Stimulated activated naive CD4-positive, alpha-beta T cell (primary cell): ENCODE measurements at places on chromosomes 12 and 14.

DNA sequence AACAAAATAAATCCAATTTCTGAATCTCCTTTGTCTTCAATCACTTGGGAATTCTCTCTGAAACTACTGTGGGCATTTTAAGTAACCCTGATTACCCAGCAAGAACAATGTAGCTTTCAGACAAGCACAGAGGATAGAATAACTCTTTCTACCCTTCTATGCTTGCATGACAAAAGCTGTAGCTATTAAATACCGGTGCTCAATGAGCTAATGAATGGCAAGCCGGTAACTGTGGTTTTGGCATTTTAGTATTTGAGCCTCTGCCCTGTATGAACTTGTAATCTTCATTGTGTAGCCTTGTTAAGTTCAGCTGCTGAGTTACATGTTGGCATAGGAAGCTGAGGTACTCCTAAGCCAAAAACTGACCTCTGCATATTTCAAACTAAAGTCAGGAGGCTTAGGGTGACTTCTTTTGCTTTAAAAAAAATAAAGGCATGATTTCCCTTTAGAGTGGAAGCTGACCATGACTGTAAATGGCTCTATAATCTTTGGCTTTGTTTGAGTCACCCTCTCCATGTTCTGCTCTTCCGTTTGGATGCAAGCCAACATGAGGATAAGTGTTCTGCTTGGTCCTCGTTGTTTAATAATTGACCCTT is 171.0 kb upstream of the HIF1A start:
- no peak for DNase-seq

DNA sequence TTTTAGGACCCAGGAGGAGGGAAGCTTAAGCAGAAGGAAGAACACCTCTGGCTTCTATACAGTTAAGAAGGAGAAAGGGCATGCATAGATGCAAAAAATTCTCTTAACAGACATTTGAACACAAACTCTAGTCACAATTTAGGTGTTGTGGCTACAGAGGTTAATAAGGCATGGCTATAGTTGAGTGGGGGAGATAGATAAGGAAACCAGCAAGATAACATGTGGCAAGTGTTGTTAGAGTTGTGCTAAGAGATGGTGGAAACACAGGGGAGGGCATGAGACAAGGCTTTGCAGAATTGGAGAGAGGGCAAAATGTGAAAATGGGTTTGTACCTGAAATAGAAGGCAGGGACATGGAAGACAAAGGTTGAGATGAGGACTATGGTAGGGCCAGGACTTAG is 88.9 kb downstream of the MSRB3 start:
- no peak for DNase-seq

GRCh38 chr14:93941293-93941910 is 14.3 kb downstream of the FAM181A start:
- no peak for DNase-seq

- DNase-seq: no peak
Measured at GRCh38 chr12:107684029-107684795, 1.4 kb upstream of the PWP1 start.

DNA sequence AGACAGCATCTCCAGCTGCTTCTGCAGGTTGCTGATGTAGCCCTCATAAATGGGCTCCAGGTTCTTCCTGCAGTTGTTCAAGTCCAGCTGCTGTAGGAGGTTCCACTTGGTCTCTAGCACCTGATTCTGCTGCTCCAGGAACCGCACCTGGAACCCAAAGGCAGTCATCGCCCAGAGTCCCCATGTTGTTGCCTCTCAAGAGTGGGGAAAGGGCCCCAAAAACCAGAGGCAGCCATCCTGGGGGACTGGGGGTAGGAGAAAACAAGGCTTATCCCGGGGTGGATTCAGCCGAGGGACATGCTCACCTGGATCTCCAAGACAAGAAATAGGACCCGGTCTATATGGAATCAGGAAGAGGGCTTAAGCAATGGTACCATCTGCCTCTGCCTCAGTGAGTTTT is 2.3 kb downstream of the KRT72 start:
- no peak for DNase-seq
